ENCODE measurements at places on chromosomes 12 and 14. TPM values are rescaled to one million over a fixed set of nuclear protein-coding genes. Genes with fewer than 3 reads are reported as not detected.

PIK3C2G gene
- 10.5 TPM for total RNA-seq

ST8SIA1 gene
- total RNA-seq, result 67.5 TPM

ASB2 gene
- 0.54 TPM for total RNA-seq

SLC7A7 gene
- 2.2 TPM for total RNA-seq

HSPB8 gene
- total RNA-seq, result 1.3 TPM

GRCh38 chr12:122327494-122328385 is 61.4 kb upstream of the VPS33A start:
- DNase-seq, result no peak

GRCh38 chr14:79352076-79352630 is 859.2 kb downstream of the DIO2 start:
- DNase-seq, result no peak
